DMS79 (cell line): ENCODE measurements at places on chromosomes 11 and 22.

DNA sequence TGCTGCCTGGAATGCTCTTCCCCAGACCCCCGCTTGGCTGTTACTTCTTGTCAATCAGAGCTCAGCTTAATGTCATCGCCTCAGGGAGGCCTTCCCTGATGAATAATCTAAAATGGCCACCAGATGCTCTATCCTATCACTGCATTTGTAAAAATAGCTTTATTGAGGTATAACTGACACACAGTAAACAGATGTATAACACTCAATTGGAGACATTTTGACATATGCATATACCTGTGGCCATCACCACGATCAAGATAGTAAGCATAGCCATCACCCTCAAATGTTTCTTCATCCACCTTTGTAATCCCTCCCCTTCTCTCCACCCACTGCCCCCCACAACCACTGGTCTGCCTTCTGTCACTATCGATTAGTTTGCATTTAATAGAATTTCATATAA lies 36.6 kb upstream of the NECTIN1 start:
- DNase-seq: no peak

DNA sequence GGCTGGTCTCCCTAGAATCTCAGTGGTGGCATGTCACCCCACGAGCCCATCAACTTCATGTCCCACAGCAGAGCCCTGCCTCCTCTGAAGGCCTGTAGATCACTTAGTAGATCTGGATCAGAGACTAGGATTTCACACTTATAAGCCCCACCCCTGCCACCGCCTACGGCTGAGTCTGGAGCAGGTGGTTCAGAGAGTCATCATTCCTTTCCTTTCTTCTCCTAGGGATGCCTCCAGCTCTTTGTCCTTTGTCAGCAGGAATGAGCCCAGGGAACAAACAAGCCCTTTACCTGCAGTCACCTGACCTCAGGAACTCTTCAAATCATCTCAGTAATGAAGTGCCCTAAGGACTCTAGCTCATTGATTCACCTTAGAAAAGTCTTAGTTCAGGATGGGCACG lies 37.8 kb downstream of the SCGB1A1 start:
- DNase-seq: peak; percentile 34

GRCh38 chr11:83051760-83052671 lies 19.7 kb downstream of the RAB30 start:
- peak; percentile 44 for DNase-seq

DNA sequence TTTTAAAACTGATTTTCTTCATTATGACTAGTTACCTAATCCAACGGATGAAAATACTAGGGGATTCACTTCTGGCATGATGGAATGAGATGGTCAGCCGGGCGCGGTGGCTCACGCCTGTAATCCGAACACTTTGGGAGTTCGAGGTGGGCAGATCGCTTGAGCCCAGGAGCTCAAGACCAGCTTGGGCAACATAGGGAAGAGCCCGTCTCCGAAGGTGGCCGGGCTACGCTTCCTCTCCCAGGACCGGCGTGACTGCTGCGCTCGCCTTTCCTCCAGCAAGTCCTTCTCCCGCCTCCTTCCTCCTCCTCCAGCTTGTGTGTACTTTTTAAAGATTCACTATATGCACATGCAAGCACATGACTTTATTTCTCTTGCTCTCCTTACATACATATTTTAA lies 505.4 kb upstream of the CCDC90B start:
- no peak for DNase-seq

DNA sequence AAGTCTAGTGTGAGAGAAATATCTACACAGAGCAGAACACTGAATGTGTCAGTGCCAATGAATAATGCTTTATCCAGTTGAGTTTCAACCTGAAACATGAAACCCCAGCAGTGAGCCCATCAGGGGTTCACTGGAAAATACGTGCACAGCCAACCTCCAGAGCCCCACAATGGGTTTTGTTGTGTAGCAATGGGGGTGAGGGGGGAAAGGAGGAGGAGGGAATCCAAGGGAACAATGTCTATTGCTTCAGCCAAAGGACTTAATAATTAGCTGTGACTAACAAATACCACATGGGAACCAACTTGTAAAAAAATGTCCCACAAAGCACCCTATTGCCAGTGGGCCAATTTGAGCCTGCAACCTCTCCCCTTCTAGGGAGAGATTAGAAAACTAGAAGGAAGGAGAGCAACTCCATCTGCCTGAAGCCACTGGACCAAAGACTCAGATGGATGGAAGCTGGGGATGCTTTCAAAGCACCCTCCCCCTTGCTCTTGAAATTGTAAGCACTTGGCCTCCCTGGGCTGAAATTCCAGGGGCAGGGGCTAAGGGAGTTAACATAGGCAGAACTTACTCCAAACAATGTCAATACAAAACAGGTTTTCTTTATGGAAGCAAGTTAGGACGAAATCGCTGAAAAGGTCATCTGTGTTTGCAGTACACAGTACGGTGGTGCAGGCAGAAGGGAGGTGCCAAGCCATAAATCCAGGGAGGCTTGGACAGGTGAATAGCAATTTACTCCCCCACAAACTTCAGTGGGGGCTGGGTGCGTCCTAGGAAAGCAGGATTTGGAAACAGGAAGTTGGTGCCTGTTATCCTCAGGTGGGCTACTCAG lies 99.8 kb downstream of the ARL14EP start:
- DNase-seq: no peak

GRCh38 chr22:37138849-37139561 lies 10.7 kb downstream of the IL2RB start:
- no peak for DNase-seq
